Coronary artery (tissue), 2 donors: ENCODE measurements at places on chromosomes 6 and 20.

DNA sequence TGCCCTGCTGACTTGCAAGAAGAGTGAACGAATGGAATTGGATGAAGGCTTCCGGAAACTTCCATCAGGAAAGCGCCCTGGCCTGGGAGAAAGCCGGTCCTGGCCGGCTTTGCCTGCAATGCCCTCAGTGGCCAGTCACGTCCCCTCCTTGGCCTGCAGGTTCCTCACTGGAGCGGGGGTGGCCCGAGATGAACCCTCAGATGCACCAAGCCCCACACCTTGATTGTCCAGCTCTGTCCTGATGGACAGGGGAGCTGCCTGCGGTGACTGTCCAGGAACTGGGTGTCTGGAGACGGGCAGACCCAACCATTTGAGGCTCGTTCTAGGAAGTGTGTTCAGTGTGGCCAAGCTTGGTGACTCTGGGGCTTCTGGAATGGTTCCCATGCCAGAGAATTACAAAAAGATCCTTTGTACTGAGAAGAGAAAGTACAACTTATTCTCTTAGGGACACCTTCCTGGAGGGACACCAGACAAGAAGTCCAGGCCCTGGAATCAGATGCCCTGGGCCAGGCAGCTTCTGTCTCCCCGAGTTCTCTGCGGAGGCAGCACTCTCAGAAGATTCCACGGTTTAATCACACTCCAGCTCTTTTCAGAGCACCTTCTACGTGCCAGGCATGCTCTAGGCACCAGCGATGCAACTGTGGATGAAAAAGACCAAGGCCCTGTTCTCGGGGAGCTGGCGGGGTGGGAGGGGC is 17.1 kb upstream of the SULF2 start:
- no peak for DNase-seq

GRCh38 chr6:125188037-125188436 is 34.5 kb downstream of the TPD52L1 start:
- DNase-seq, result no peak

DNA sequence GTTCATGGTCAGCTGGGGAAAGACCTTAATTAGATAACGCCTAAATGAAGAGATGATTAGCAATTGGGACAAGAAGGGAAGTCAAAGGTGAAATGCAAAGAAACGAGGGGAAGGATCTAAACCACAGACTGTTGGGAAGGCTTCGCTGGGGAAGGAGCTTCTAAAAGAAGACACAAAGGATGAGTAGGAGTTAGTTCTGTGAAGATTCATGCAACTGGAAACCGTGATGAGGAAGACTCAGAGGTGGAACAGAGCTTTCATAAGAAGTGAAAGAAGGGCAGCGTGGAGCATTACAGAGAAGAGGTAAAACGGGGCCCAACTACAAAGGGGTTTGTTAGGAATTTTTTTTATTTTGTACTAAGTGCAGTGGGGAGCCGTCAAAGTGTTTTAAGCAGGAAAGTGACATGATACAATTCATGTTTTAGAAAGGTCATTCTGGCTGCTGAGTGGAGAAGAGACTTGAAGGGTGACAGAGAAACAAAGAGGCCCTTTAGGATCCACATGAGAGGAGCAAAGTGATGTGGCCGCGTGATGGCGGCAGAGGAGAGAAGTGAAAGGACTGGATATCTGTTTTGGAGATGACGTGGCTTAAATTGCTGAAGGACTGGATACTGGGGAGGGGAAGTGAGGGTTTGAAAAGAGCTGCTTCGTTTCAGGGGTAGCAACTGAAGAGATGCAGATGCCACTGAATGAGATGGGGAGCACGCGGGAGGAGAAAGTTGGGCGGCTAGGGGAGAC is 33.6 kb downstream of the TTI1 start:
- no peak for DNase-seq

GRCh38 chr6:150767571-150768018 is 97.9 kb upstream of the MTHFD1L start:
- no peak for DNase-seq

GRCh38 chr6:85867595-85867994 is 224.9 kb upstream of the SYNCRIP start:
- DNase-seq, result no peak

DNA sequence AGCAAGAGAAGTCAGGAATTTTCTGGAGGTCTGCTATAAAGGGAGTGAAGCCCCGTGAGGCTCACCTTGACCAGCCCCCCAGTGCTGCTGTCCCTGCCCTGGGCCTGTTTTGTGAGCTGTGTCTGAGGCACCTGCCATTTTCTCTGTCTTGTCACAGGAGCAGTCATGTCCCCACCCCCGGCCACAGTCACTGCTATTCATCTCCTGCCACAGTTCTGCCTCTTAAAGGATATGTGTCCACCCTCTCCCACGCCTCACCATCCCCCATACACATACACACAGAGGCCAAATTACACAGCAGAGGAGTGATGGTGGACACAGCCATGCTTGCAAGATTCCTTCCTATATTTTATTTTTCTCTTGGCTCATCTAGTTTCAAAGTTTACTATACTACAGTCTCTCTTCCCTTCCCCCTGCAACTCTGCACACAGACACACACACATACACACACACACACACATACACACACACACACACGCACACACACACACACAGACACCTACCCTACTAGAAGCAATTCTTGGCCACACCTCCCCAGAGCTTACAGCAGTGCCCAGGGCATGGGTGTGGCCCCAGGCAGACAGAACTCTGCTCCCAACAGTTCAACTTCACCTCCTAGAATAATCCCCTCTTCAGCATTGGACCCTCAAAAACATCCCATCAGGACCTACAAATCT is 68.7 kb upstream of the TAB2 start:
- DNase-seq, result no peak

DNA sequence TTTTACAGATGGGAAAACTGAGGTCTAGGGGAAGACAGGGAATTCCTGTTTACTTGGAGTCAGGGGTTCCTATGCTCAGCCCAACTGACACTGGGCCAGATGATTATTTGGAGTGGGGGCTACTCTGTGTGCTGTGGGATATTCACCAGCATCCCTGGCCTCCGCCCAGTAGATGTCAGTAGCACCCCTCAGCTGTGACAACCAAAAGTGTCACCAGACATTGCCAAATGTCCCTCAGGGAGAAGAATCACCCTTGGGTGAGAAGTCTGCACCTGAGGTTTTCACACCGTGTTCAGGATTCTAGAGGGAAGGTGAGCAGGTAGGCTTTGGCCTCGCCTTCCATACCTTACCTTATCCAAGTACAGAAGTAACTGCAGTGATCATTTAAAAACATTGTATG is 27.6 kb downstream of the CDH26 start:
- no peak for DNase-seq

- DNase-seq, result no peak
Measured at GRCh38 chr6:125944434-125944816, 12.1 kb upstream of the HINT3 start.

GRCh38 chr6:131976545-131977061 is 25.4 kb upstream of the CCN2 start:
- no peak for DNase-seq

DNA sequence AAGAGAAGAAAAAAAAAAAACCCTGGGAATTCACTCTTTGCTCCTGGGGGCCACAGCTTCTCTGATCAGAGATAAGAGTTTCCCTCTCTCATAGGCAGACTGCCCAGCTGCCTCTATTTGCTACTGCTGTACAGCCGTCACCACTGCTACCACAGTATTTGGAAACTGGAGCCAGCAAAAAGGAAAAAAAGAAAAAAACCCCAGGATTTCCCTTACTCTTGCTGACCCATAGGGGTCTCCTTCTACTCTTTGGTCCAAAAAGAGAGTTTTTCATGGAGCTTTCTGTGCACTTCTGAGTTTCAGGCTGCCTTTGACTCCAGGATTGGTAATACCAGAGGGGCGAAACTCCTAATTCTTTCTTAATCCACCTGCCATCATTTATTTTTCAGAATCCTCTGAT is 89.7 kb downstream of the MDGA1 start:
- no peak for DNase-seq

DNA sequence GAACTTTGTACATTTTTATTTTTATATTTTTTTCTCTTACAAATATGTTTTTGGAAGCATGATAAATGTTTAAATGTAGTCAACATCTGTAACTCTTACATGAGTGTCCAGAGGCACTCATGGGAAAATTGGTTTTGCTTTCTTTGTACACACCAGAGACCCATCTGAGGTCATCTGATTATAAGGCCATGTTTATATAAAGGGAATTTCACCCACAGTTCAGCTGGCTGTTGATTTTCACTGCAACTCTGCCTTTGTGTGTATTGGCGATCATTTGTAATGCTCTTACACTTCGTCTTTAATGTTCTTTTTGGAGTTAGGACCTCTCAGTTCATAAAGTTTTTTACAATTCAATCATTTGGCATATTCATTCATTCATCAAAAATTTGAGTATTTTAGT is 28.1 kb downstream of the RIOK1 start:
- no peak for DNase-seq

DNA sequence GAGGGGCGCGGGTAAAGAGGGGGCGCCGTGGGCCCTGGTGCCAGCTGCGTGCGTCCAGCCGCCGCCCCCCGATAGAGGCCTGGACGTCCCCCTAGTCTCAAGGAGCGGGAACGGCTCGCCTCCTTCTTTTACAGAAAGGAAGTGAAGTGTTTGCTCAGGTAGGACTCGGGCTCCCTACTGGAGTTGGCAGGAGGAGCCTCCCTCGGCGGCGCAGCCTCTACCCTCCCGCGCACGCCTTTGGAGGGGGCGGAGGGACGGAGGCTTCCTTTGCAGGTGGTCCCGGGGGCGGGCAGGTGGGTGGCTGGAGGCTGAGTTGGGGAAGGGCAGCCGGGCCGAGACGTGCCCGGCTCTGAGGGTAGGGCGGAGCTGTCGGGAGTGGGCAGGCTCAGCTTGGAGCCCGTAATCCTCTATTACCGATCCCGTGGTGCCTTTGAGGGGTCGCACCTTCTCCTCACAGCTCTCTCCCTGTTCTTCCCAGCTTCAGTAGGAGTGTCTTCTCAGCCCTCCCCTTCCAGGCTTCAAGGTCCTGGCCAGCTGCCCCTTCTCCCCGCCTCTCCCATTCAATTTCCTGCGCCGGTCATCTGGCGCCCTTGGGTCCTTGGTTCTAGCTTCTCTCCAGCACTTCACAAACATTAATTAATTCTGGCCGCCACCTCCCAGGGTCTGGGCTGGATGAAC is 728 bp downstream of the ITPR3 start:
- DNase-seq, result no peak

DNA sequence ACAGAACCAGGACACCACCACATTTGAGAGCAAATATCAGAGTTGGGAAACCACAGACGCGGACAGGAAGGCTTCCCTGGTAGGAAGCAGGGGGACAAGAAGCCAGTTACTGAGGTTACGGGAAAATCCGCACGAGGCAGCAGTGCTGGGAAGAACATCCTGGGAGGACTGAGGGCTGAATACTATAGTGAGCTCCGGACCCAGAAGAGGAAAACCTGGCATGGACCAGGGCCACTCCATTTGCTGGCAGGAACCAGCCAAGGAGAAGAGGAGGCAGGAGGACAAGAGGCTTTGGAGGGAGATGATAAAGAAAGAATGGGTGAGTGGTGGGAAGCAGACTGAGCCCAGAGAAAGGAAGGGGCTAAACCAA is 6.1 kb upstream of the DSN1 start:
- DNase-seq, result no peak

GRCh38 chr6:29035951-29036350 is 9.0 kb downstream of the OR2W1 start:
- DNase-seq, result no peak

- DNase-seq, result no peak
Measured at GRCh38 chr6:100258752-100259151, 206.0 kb downstream of the SIM1 start.

DNA sequence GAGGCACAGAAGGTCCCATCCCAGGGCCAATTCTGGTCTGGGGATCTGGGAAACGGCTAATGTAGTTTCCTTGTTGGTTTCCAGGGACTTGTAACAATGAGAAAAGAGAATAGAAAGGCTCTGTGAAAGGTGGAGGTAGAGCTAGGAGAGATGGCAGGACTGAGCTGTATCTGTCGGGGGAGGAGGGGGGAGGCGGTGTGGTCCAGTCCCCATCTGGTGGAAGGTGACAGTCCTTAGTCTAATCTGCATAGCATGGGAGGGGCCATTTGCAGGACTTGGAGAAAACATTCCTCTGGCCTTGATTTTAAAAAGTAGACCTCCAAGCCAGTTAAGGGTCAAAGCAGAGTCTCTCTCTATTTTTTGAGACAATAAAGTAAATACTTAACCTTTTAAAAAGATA is 137.1 kb downstream of the DNAH8 start:
- DNase-seq, result no peak

DNA sequence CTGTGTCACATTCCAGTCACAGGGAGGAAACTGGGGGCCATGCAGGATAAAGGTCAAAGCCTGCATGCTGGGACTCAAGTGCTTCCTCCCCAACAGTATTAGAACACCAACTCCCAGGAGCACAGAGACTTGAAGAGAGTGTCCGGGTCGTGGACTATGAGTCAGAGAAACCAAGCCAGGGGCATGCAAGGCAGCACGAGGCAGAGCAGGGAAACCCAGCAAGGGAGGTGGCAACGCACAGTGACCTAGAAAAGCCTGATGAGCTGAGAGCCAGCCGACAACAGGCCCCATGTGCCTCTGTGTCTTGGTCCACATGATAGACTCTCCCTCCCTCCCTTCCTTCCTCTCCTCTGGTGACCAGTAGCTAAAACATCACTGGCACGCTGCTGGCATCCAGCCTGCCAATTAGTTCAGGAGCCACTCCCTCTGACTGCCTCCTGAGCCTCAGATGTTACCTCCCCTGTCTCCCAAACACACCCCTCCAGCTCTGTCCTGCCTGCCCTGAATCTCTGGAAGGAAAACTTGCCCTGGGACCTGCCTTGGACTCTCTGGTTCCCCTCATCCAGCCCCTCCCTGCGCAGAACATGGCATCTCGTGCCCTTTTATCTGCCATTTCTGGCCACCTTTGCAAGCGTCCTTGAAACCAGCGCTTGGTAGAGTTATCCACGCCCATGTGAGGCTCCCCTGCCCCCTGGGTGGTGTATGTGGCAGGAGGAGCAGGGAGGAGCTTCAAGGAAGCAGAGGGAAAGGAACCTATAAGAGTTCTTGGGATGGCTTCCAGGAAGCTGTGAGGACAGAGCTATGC is 16.2 kb upstream of the RNF39 start:
- no peak for DNase-seq

GRCh38 chr6:44002593-44003344 is 124.5 kb downstream of the MRPL14 start:
- no peak for DNase-seq

GRCh38 chr6:113649276-113649675 is 207.9 kb upstream of the MARCKS start:
- no peak for DNase-seq

DNA sequence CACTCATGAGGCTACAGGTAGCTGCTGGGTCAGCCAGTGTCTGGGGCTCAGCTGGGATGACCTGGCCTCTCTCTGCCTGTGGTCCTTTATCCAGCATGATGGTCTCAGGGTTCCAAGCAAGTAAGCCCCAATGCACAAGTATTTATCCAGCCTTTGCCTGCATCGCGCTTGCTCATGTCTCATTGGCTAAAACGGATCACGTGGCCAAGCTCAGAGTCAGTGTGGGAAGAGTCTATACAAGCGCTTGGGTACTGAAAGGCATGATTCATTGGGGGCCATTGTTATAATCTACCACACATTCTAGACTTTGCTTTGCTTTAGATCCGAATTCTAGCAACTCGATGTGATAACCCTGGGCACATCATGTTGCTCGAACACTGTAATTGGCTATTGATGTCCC is 48.3 kb downstream of the PPP1R16B start:
- no peak for DNase-seq

GRCh38 chr20:25148181-25148981 is 47.1 kb upstream of the ENTPD6 start:
- peak; percentile 77 for DNase-seq

GRCh38 chr6:125117818-125118217 is 35.8 kb upstream of the TPD52L1 start:
- DNase-seq, result no peak

GRCh38 chr20:63268671-63269439 is 3.8 kb upstream of the ARFGAP1 start:
- no peak for DNase-seq

GRCh38 chr6:43013097-43013842 is 476 bp downstream of the MEA1 start:
- DNase-seq, result no peak
